Epithelial cell of prostate (primary cell): ENCODE measurements at places on chromosomes 6 and 20.

DNA sequence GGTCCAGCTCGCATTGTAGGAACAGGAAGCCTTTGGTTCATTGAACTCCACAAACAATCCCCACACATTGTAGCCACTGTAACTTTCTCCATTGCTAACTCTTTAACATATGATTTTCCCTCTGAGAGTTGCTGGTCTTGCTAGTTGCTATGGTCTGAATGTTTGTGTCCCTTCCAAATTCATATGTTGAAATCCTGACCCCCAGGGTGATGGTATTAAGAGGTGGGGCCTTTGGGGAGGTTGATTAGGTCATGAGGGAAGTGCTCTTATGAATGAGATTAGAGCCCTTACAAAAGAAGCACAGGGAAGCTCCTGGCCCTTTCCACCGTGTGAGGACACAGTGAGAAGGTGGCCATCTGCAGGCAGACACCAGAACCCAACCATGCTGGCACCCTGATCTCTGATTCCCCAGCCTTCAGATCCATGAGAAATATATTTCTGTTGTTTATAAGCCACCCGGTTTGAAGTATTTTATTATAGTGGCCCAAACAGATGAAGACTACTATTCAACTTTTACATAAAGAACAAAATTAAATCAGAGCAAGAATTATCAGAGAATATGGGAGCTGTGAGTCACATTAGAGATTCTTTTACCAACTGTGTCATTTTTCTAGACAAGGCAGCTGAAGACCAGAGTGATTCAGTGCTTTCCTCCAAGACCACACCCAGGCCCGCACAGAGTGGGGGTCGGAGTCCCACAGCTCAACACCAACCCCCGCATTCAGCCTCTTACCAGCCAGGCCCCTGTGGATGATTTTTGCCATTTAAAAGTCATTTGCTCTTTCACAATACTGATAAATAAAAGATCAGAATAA lies 143.0 kb downstream of the SAMD5 start:
- DNase-seq: no peak

DNA sequence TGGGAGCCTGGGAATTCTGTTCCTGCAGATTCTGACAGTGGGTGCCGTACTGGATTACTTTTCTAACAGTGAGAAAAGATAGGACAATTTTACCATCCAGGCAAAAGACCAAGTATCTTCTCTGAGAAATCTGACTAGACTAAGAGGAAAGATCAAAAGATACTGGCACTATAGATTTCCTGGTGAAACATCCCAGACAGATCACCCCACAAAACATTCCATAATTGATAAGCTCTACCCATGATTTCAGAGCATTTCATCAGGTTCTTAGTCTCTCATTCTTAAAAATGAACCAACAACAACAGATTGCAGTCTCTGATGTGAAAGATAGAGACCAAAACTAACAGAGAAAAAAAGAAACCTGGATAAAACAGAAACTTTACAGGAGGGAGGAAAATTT lies 13.6 kb upstream of the UBR2 start:
- no peak for DNase-seq

DNA sequence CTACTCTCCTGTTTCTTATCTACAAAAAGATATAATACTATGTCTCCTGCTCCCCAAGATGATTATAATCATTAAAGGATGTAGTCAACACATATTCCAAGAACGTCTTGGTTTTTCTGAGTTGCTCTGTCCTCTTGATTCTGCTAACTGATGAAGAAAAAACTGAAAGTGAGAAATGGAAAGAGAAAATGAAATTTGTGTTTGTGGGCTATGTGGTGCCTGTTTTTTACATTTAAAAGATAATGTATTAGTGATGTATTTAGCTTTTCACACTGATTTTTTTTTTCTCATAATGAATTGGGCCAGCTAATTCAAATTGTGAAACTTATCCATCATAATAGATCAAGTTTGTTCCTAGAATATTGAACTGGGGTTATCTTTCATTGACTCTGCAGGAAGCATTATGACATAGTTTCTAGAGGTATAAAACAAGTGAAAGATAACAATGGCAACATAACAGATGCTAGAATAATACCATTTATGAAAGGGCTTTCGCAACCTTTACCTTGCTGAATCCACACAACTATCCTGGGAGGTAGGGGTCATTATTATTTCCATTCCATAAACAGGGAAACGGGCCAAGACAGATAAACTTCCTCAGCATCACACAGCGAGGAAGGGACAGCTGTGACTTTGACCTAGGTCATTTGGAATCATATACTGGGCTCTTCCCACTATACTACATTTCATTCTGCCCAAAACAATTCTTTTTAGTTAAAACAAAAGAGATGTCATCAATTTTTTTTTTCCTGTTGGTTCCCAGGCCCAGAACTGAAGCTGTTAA lies 336.7 kb downstream of the GJA1 start:
- DNase-seq: no peak

GRCh38 chr6:54260025-54260424 lies 48.2 kb upstream of the TINAG start:
- DNase-seq: no peak

- DNase-seq: no peak
Observed at GRCh38 chr6:75480425-75480824, 13.2 kb downstream of the FILIP1 start.

- no peak for DNase-seq
Observed at GRCh38 chr20:47143657-47144056, 212.8 kb downstream of the ZMYND8 start.

GRCh38 chr6:28868873-28869272 lies 54.9 kb downstream of the TRIM27 start:
- no peak for DNase-seq

DNA sequence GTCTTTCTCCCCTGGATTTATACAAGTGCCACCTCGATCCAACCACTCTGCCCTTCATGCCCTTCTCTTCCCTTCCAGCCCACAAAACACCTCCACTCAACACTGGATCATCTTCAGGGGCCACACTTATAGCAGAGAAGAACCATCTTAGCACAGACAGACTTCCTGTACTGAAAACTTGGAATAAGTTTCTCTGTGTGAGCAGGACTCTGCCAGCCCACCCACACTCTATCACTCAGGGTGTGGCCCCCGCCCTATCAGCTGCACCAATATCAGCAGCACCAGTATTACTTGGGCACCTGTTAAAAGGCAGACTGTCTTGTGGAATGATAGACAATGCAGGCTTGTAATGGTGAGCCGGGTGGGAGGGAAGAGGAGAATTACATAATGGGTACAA lies 86.7 kb downstream of the SCML4 start:
- DNase-seq: no peak

- DNase-seq: no peak
Observed at GRCh38 chr6:166671434-166672081, 44.5 kb upstream of the RPS6KA2 start.

GRCh38 chr6:158567152-158567551 lies 7.3 kb downstream of the TMEM181 start:
- DNase-seq: no peak

- DNase-seq: peak; percentile 44
Observed at GRCh38 chr6:77292564-77293546, 170.4 kb downstream of the HTR1B start.

DNA sequence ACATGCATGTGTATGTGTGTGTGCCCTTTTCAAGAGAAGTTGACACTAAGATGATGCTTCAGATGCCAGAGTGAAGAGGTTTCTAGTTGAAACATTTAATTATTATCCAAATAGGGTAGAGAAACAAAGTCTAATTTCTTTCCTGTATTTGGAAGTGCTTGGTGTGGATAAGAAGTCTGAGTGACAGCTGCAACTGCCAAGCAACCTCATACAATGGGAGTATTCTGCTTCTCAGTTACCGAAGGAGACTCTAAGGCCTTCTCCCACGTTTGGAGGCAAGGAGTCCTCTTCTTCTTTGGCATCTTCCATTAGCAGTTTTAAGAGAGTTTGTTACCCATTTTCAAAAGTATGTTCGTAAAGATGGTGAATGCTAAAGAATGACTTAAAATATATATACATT lies 82.4 kb downstream of the HDGFL1 start:
- no peak for DNase-seq

- DNase-seq: no peak
Observed at GRCh38 chr20:3174442-3175261, 1.3 kb upstream of the LZTS3 start.

GRCh38 chr6:111556004-111556403 lies 49.7 kb downstream of the TRAF3IP2 start:
- no peak for DNase-seq

DNA sequence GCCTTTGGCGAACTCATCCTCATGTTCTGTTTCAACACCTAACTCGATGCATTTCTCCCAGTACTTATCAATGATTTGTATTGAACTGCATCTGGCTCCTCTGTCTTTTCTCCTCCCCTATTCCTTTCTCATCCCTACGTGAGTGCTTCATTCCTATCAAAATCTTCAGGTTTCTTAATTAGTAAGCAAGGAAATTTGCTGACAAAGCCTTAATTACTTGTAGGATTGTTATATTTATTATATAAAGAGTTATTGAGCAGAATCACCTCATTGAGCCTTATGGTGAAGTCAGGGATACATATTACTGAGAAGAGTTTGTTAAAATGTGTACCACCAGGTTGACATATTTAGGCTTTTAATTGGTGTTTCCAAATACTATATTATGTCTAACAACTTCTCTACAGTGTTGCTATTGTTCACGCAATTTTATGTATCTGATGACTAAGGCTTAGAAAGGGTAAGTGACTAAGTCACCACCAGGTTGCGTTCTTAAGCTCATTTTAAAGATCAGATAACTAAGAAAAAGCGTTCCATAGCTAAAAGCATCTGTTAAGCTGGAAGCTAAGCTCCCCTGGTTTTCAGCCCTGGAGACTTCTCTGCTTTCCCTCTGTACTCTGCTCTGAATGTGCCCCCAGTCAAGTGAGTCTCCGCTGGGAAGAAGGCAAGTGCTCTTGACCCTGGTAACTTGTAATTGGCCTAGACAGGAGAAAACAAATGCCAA lies 18.9 kb downstream of the SCGN start:
- peak; percentile 27 for DNase-seq

DNA sequence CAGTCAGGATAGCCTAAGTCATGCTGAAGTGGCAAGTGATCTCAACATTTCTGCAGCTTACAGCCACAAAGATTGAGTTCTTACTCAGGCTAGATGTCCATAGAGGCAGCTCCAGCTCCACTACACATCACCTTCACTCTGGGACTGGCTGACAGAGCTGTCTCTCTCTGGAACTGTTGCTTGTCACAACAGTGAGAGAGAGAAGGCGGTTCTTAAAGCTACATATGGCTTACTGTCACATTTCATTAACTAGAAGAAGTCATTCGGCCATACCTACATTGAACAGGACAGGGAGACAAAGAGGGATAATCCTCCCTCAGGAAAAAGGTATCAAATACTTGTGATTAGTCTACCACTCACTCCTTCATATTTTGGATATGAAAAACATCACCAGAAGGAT lies 914.9 kb upstream of the FLRT3 start:
- no peak for DNase-seq

DNA sequence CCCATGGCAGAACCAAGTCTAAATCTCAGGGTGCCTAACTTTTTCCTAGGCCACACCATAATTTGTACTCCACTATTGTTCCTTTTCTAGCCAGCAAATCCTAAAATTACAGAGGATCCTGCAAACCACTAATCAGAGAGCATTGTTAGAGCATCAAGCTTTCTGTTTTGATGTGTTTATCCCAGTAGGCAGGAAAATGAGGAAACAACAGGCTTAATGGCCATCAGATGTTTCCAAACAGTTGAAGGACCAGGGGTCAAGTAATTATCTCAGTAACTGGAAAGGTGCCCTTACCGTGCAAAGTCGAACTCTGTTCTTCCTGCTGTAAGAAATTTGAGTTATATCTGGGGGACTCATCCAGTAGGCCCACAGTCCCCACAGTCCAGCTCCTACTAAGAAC lies 58.7 kb downstream of the RALY start:
- DNase-seq: no peak

DNA sequence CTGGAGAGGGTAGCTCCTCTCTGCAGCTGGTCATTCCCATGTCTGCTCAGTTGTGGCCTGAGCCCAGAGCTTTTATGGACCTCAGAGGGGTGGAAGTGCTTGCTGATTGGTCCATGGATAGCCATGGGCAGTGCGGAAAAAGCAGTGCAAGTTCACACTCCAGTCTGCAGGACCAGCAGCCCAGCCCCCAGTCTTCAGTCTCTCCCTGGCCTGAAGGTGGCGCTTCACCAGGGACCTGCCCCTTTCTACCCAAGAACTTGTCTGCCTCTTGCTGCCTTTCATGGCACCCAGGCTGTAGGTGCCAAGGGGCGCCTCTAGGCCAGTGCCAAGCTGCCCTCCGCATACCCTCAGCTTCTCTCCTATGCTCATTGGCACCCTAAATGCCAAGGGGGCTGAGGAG lies 91.0 kb downstream of the TBXT start:
- DNase-seq: no peak

DNA sequence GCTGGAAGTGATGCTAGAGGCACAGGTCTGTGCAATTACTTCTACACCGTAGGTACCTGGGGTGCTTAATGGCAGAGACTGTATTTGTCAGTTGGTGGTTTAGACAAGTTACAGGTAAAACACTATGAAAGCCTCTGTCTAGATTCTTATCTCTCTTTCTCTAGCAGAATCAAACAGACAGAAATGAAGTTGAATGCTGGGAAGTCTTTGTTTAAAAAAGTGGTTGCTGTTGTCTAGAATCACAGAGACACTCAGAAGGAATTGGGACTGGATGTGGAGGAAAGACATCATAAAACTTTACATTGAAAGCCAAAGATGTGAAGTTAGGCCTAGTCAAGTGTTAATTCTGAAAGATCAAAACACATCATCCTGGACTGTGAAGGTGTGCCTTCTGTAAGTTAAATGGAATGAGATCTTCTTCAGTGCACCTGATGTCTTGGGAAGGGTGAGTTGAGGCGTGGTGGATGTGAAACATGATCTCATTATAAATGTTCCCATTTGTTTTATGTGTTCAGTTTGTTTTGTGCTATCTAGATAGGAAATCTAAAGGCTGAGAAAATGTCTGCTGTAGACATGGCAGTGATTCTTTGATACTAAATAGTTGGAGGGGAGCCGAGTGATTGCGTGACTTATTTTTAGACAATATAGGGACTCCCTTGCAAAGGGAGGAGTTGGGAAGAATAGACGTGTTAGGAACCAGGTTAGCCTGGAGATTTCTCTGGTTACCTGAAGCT lies 290.2 kb downstream of the SOX4 start:
- DNase-seq: no peak

GRCh38 chr20:56217829-56218228 lies 30.7 kb upstream of the MC3R start:
- no peak for DNase-seq

DNA sequence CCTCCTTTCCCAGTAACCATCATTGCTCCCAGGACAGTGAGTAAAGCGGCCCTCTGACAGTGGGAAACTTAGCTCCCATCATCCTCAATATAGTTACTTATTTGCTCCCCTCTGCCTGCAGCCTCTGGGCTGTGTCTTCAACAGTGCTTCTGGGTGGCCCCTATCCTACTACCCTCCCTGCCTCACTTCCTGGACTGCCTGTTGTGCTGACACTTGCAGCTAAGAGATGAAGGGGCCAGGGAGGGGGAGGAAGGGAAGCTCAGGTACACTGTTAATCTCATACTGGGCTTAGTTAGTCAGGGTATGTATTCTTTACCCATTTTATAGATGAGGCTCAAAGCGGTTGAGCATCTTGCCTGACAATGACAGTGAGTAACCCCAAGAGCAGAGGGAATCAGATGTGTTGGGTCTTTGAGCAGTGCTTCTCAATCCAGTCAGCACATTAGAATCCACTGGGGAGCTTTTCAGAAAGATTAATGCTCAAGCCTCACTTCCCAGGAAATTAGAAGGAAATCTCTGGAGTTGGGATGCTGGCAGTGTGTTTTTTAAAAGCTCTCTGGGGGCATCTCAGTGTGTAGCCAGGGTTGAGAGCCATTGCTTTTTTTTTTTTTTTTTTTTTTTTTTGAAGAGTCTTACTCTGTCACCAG lies 27.1 kb upstream of the KCNK5 start:
- no peak for DNase-seq
